GM12878 (cell line): ENCODE measurements at places on chromosomes 2 and 18.

DNA sequence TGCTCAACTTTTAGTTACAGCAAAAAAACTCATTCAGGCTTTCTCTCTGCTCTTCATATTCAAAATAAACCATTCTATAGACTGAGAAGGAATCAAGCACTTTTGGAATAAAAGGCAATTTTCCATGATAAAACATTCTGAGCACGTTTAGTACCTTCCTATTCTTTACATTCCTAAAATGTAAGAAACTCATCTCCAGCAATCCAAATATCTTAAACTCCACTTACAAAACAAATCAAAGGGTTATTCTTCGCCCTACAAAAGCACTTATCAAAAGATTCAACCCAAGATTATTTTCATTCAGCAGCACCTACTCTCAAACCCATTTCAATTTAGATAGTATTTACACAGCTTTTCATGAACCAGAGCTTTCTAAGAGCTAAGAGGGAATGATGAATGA lies 2.9 kb upstream of the LGALSL start:
- DNase-seq: no peak

- DNase-seq: no peak
Measured at GRCh38 chr2:224799691-224800090, 83.5 kb upstream of the CCDC195 start.

DNA sequence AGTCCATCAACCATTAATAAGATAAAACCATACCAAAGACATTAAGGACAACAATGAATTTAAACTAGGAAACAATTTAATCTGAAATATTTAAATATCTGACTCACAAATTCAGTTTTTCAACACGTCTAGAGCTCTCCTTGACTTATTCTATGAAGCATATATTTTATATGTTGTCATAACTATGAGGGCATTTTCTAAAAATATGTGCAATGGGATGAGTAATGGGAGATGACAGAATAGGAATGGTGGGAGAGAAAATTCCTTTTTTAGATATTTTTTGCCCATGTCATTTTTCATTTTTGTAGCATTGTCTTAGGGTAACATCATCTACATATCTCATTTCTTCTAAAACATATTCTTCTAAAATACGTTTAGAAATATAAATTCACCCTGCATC lies 79.2 kb upstream of the CDH2 start:
- no peak for DNase-seq

DNA sequence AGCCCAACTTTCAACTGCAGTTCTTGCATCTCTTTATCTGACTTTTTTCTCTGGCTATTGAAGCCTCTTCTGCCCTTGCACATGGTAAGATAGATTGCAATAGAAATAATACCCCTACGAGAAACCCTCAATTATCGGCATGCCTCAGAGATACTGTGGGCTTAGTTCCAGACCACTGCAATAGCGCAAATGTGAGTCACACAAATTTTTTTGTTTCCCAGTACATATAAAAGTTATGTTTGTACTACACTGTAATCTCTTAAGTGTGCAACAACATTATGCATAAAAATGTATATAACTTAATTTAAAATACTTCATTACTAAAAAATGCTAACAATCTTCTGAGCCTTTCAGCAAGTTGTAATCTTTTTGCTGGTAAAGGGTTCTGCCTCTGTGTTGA lies 124.7 kb downstream of the PDE1A start:
- no peak for DNase-seq

DNA sequence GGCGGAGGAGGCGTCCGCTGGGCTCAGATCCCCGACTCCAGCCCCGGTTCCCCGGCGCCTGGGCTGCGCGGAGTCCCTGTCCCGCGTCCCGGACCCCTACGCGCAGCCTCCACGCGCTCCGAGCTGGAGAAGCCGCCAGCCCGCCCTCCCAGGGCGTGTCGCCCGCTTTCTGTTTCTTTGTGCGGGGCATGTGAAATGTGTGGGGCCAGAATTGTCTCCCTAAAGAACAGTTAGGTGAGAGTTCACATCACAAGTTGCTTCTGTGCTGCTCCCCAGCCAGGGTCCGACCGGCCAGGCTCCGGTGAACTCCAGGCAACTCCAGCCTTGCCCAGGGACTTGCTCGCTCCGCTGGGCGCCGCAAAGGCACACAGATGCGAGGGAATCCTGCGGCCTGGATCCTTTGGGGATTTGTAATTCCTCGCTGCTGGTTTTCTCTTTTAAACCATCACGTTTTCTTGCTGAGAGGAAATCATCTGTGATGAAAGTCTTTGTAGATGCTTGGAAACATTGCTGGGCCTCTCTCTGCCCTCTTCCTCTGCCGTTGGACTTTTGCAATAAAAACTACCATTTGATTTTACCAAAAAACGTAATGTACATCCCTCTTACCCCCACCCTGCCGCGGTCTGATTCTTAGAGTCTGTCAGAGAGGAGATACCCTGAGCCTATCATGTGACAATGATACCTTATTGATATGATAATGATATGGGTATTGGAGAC lies 631 bp downstream of the GYPC start:
- DNase-seq: no peak

DNA sequence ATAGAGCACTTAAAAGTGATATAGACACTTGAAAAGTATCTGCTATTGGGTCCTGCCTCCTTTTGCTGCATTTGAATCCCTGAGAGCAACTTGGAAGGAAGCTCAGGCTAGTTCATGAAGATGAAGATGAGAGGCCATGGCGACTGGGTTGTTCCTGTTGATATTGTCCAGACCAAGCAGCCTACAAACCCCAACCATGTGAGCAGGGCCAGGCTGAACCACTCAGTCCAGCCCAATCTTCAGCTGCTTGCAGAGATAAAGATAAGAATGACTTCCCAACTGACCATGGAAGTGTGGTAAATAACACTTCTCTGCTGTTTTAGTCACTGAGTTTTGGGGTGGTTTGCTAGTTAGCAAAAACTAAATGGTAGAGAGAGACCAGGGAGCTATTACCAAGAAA lies 417.6 kb downstream of the SOX11 start:
- no peak for DNase-seq

DNA sequence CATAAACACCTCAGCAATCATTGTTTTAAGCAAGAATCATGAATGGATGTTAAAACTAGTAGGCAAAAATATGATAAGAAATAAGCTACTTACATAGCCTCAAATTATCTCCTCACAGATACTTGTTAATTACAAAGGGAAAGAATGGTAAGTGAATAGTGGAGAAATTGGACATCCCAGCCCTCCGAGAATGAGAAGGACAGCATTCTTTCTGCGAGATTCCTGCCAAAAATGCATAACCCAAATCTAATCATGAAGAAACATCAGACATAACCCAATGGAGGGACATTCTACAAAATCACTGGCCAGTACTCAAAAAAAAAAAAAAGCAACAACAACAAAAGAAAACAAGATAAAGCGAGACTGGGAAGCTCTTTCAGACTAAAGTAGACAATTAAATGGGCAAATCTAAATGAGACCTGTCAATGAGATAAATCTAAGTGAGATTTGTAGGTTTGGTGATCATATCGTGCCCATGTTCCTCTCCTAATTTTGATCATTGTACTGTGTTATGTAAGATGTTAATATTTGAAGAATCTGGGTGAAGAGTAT lies 57.9 kb upstream of the GLI2 start:
- no peak for DNase-seq

DNA sequence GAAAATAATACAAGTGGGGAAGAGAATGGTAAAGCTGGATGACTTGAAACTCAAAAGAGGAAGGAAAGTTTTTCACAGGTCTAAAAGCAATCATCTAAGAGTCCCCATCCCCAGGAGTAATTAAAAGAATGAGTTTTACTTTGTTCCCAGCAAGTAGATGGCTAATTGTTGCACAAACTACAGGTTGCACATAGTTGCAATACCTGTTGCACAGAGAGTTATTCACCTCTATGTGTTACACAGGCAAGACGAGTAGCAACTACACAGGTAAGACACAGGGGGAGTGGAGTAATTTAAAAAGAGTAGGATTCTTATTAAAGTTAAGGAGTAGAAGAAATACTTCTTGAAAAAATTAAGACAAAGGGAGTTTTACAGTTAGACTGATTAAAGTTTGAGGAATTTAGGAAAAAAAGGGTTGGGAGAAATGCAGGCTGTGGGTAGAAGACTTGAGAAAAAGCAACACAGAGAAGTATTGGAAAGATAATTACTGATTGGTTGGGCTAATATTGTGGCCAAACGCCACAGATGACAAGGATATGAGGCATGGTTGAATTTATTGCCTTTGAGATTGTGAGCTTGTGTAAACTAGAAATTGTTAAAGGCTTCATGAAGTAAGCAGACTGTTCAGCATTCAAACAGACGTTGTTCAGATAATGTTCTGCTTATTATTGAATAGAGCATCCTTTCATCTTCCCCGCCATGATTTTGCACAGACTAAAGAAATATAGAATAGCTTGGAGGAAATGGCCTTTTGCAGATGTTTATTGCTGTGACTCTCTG lies 699.3 kb downstream of the NR4A2 start:
- no peak for DNase-seq

- DNase-seq: no peak
Measured at GRCh38 chr2:106531676-106532214, 44.6 kb downstream of the CD8B2 start.

- no peak for DNase-seq
Measured at GRCh38 chr18:27175245-27175644, 9.9 kb downstream of the CHST9 start.

GRCh38 chr18:3612315-3612714 lies 162.3 kb downstream of the TGIF1 start:
- DNase-seq: no peak

DNA sequence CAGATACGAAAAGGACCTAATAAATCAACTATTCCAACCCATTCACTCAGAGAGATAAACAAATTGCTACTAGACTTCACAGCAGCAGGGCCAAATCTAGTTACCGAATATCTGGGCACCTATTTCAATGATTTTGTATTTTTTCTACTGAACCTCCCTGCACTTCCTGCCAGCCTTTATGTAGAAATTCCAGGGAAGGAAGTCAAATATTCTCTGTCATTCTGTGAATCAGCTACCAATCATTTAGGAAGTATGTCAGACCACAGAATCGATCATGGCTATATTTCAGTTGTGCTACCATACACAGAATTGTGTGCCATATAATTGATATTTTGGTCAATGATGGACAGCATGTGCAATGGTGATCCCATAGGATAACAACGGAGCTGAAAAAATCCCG lies 109.6 kb upstream of the SPOPL start:
- DNase-seq: no peak

GRCh38 chr2:5986801-5987787 lies 294.9 kb downstream of the SOX11 start:
- no peak for DNase-seq

- no peak for DNase-seq
Measured at GRCh38 chr2:126906781-126907180, 8.1 kb downstream of the TEX51 start.

- no peak for DNase-seq
Measured at GRCh38 chr18:55097456-55098170, 138.4 kb upstream of the CCDC68 start.

DNA sequence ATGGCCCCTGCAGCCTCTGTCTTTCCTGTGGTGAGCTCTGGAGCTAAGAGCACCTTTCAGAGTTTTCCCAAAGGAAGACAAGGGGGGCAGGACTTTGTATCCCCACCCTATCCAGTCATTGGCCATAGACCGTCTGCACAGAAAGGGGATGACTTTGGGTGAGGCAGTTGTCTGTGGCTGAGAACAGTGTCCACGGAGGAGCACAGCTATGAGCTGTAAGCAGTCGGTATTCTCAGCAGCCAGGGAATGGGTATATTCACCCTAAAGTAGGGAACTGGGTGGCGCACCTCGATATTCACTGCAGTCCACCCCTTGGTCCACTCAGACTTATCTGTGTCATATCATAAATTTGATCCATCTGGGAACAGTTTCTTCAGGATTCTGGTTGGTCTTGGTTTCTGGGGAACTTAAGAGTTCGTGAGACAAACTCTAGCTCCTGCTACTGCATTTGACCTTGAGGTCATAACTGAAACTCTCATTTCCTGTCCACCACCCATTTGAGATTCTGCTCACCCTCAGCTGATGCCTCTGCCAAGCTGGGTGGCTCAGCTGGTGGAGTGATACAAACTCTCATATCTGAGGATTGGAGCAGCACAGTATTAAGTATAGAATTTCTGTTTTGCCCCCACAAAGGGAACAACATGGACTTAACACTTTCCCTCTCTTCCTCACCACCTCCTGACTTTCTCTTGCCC lies 45.2 kb upstream of the SCG2 start:
- DNase-seq: no peak

- DNase-seq: no peak
Measured at GRCh38 chr2:174666845-174667244, 69.2 kb upstream of the WIPF1 start.

DNA sequence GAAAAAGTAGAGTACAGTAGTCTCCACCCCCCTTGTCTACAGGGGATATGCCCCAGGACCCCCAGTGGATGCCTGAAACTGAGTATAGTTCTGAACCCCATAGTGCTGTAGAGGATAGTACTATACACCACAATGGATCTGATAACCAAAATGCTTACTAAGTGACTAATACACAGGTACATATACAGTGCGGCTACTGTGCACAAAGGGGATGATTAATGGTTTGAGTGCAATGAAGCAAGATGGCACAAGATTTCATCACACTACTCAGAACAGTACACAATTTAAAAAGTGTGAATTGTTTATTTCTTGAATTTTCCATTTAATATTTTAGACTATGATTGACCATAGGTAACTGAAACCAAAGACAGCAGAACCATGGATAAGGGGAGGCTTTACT lies 446.9 kb upstream of the NRP2 start:
- no peak for DNase-seq

DNA sequence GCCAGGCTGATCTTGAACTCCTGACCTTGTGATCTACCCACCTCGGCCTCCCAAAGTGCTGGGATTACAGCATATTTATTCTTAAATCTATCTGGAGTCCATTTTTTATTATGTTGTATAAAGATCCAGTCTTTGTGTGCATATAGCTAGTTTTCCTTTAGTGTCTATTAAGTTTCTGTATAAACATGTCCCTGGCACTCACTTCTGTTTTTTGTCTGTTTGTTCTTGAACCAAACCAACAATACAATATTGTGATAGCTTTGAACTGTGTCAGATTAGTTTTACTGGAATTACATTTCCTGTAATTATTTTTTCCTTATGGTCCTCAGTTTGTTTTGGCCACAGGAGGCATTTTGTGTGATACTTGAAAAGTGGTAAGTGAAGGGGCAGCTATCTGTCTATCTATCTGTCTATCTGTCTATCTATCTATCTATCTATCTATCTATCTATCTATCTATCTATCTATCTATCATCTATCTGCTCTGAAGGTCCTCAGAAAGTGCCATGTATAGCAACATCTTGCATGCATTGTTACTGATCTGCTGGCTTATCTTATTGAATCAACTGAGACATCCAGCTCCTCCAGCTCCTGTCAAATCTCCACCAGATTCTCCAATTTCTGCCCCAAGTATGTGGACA lies 70.9 kb upstream of the ACVR1 start:
- no peak for DNase-seq

GRCh38 chr2:117953231-117953630 lies 60.6 kb downstream of the CCDC93 start:
- no peak for DNase-seq

GRCh38 chr18:63924551-63924950 lies 16.8 kb downstream of the SERPINB10 start:
- DNase-seq: no peak

DNA sequence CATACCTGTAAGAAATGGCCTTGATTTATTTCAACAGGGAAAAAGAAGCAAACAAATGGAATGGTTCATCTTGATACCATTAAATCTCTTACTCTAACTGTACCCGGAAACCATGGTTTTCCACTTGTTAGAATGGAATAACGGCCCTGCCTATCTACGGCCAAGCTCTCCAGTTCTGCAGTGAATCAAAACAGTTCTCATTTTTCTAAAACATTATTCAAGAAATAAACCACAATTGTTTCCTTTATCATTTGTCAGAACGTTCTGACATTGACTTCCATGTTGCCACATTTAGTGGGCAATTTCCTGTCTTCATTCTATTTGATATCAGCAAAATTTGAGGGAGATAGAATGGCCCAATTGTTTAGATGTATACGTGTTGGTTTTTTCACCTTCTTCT lies 118.8 kb upstream of the CDH19 start:
- DNase-seq: no peak
